ENCODE measurements at places on chromosomes 3 and 15.
A peak's percentile ranks its signal among the peaks of the same experiment; 100 is the strongest.

DNA sequence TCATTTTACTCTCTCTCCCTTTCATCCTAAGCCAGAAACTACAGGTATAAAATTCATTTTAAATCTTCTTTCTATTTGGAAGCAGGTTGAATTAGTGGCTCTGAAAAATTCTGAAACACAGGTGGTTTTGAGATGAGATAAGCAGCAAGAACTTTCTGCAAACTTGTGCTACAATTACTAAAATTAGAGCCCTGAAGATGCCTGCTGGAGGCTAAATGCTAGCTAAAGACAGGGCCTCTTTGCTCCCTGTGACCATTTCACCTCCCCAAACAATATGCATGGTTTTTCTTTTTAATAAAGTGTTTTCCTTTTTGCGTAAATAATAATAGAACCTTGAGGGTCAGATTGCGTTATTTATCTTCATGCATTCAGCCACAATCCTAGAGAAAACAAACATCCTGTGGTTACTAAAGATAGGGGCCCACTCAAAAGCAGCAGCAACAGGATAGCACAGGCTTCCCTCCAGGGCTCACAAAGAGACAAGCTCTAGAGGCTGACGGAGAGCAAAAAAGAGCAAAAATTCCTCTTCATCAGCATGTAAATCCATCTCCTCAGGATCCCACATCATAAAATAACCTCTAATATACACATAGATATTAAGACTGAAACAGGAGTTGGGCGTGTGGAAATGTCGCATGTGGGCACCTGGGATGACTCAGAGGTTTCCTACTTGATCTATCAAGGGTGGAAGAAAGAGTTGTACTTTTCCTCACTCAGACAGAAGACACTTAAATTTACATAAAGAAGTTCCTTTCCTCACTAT is 26.5 kb upstream of the CP start:
- no peak for DNase-seq

GRCh38 chr15:49830391-49830790 is 209.5 kb downstream of the DTWD1 start:
- no peak for DNase-seq

- DNase-seq: no peak
Measured at GRCh38 chr3:171620825-171621434, 160.7 kb upstream of the TNIK start.

DNA sequence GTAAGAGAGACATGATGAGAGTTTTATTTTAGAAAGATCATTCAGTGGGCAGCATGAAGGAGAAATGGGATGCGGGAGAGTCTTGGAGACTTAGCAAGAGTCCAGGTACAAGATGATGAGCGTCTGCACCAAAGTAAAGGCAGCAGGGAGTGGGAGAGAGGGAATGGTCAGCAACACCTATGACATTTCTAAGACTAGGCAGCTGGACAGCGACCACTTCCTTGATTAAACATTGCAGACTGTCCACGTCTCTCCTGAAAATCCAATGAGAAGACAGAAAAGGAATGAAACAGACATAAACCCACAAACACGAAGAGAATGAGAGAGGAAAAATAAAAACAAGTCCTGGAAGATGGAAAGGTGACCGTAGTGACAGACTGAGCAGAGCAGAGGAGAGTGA is 46.7 kb upstream of the HEG1 start:
- no peak for DNase-seq

- DNase-seq: no peak
Measured at GRCh38 chr15:76075046-76075445, 15.3 kb downstream of the TMEM266 start.

- no peak for DNase-seq
Measured at GRCh38 chr15:70604666-70605315, 158.6 kb downstream of the UACA start.

DNA sequence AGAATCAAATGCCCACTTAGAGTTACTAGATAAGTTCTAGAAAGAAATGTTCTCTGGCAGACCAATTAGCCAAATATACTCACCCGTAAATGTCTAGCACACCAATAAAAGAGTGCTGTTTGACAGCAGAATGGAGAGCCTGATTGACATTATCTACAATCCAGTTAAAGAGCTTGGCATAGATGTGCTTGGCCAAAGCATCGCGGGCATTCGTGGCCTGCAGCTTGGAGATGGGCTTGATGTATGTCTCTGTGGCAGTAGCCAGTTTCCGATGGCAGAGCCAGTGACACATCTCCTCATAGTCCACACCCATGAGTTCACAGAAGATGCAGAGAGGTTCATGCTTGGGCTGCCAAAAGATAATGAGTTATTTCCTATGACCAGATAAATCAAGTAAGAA is 101.5 kb upstream of the MYO5C start:
- peak; percentile 45 for DNase-seq

- DNase-seq: no peak
Measured at GRCh38 chr15:55683376-55683775, 59.6 kb downstream of the PRTG start.

DNA sequence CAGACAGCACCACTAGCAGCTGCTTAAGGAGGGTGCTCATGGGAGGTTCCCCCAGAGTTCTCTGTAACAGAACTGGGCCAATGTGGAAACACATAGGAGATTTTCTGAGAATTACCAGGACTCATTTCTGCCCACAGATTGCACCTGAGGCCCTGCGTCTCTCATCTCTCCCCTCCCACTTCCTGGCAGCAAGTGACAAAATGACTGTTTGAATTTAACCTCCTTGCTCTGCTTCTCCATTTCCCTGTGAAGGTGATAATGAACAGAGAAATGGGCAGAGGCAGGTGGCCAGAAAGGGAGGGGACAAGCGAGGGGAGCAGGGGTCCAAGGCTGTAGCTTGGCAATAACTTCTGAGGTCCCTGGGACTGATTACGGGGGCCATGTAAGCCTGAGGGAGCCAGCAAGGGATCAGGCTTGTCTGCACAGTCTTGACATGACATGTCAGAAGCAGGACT is 8.0 kb downstream of the EPHB1 start:
- no peak for DNase-seq

GRCh38 chr3:185290266-185290665 is 36.4 kb upstream of the EHHADH start:
- no peak for DNase-seq

- DNase-seq: no peak
Measured at GRCh38 chr15:77749236-77749997, 116.7 kb upstream of the LINGO1 start.

DNA sequence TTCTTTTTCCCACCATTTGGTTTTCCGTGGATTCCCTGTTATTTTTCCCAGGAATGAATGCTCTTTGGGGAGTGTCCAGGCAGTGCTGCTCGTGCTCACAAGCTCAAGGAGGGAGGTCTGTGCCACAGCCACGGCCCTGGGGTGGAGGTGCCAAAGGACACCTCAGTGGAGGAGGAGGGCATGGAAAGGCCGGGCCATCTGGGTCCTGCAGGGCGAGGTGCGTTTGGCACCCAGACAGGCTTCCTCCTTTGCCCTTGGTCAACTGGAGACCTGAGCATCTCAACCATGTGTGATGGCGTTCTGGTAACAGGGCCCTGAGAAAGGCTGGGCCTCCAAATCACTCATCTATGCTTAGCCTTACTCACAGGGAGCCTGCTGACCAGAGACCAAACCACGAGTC is 25.4 kb downstream of the KY start:
- DNase-seq: no peak

DNA sequence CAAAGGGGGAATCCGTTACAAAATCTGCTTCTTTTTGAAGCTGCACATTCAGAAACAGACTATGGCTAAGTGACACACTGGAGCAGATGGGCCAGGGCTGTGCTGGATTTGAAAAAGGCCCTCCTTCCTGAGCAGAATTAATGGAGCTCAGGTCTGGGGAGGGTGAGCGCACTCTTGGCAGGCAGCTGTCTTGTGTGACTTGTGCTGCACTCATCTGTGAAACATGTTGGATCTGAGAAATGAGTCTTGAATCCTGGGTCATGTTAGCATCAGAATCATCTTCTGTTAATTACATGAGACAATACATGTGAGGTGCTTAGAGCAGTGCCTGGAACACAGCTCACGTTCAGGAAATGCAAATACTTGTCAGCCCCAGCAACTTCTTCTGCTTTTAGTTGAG is 219.6 kb downstream of the THSD4 start:
- DNase-seq: no peak

- no peak for DNase-seq
Measured at GRCh38 chr15:53974813-53975212, 3.4 kb upstream of the UNC13C start.

DNA sequence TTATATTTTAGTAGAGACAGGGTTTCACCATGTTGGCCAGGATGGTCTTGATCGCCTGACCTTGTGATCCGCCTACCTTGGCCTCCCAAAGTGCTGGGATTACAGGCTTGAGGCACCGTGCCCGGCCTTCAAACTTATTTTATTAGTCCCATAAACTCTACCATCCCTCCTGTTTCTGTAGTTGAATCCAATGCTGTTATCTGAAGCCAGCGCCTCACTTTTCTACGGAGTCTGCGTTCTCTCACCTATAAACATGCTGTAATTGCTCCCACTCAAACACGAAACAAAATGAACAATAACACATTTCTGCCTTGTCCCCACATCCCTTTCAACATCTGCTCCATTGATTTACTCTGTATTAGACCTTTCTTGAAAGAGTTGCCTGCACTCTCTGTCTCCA is 222.3 kb upstream of the LRRFIP2 start:
- no peak for DNase-seq

DNA sequence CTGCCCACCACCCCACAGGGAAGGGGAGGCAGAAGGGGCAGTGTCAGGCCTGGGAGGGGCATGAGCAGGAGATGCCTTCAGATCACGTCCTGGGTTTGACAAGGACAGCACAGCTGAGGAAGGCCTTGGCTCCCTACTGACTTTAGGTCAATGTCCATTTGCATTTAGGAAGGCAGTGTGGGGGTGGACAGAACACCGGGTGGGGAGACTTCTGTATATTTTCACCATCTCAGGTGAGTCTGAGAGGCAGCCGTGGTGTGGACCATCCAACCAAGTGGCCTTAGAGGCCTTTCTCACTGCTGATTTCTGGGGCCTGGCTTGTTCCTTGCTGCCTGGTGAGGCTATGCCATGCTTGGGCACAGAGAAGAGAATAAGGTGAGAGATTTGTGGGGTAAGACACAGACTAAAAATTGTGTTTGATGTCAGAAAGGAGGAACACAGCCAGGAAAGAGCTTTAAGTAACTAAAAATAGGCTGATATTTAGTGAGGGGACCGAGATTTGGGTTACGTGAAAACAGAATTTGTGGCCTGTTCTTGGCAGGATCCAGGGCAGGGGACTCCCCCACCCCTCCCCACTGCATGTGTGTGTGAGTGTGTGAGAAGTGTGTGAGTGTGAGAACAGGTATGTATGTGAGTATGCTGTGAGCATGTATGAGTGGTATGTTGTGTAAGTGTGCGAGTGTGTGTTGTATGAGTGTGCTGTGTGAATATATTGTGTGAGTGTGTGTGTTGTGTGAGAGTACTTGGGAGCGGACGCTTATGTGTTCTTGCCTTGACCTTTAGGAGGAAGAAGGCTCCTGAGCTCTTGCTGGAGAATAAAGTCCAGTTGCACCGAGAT is 11.8 kb upstream of the PLA2G4E start:
- no peak for DNase-seq

DNA sequence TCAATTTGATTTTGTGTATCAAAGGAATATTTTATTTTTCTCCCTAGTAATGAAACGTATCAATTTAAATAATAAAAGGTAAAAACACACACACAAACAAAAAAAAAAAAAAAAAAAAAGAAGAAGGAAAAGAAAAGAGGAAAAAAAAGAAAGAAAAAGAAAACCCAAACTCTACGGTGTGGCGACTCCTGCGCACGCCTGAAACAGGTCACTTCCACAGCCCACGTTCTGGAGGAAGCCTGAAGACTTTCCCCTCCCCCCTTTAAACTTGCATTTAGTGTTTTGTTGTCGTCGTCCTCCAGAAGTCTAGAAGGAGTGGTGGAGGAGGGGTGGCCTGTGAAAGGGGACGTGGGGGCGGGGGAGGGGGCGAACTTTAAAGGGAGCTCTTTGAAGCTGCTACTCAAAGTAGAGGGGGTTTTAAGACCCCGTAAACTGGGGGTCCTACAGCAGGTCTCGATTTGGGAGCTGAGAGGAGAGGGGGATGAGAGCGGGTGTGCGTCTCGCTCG is 2.3 kb upstream of the TLE3 start:
- DNase-seq: no peak

DNA sequence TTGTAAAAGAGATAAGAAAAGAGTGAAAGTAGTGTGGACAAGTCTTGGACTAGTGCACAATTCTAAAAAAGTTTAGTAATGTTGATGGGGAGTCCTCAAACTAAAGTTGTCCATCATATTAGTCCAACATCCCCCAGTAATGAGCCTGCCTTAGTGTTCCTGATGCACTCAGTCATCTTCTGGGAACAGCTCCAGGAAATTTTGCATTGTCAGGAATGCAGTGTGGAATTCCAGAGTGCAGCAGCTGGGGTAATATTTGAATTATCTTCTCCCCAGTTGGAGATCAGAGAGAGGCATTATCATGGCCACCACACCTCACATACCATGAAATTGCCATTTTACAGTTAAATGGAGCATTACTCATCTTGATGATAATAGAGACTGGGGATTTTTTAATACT is 528.8 kb upstream of the NAALADL2 start:
- DNase-seq: no peak

DNA sequence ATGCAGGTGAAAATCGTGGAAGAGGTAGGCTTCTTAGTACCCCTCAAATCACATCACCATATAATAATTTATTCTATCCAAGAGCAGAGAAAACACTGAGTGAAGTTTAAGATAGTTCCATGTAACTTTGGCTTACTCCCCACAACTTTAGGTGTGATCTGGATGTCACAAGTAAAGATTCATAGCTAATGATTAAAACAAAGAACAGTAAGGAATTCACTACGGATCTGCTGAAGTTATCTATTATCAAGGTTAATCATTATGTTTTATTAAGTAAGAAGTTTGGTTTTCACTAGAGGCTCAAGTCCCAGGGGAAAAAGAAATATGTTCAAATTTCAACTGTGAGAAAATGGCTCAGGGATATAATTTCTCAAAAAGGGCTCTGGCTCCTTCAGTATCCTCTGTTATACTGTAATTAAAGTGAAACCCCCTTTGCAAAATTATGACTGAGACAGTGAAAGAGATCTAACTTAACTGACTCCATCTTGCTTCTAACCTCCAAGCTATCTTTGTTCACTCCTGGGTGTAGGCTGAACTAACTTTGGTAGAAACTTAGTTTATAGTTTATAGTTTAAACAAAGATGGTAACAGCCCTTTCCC is 17.1 kb downstream of the CD80 start:
- no peak for DNase-seq

- DNase-seq: no peak
Measured at GRCh38 chr15:59229453-59229852, 22.8 kb downstream of the LDHAL6B start.

GRCh38 chr3:171695426-171695825 is 114.9 kb downstream of the PLD1 start:
- no peak for DNase-seq

- no peak for DNase-seq
Measured at GRCh38 chr3:188202358-188203138, 48.6 kb downstream of the LPP start.

DNA sequence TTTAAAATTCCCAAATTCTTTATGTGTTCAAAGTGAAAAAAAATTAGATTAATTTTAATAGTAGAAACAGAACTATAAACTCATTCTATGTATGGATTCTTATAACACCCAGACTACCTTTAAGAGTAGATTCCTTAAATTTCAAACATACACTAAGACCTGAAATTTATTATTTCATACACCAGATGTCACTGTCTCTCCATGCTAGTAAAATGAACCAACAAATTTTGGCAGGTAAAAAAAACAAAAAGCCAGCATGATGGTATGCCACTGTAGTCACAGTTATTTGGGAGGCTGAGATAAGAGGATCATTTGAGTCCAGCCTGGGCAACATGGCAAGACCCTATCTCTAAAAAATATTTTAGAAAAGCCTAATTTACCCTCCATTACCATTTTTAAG is 461.3 kb upstream of the NAALADL2 start:
- no peak for DNase-seq

- DNase-seq: peak; percentile 48
Measured at GRCh38 chr3:10753964-10754363, 62.1 kb upstream of the SLC6A11 start.

All from left ventricle myocardium inferior (tissue), 1 donor.